ENCODE measurements at places on chromosomes 13 and 19.

DNA sequence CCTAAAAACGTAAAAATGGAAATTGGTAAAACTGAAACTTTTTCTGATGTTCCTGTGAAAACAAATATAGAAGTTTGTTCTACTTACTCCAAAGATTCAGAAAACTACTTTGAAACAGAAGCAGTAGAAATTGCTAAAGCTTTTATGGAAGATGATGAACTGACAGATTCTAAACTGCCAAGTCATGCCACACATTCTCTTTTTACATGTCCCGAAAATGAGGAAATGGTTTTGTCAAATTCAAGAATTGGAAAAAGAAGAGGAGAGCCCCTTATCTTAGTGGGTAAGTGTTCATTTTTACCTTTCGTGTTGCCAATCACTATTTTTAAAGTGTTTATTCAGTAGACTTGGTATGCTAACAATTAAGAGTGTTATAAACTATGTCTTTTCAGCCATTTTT, 25.6 kb downstream of the BRCA2 start:
- no peak for DNase-seq

DNA sequence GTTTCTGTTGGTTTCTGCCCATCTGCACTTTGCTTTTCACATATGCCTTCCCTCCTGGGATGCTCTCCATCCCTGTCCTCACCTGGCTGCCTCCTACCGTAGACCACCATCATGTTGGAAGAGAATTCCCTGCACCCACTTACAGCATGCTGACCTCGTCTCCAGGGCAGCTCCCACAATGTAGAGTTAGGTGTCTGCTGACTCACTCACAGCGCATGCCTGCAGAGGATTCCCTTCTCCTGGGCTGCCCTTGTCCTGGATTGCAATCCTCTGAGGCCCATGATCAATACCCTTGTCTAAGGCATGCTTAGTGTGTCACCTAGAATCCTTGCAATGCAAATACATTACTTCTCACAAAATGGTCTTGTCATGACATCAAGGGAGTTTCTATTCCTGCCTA, 43.6 kb downstream of the STOML3 start:
- DNase-seq = no peak

- no peak for DNase-seq
Observed at GRCh38 chr13:26019251-26019650, 32.6 kb downstream of the SHISA2 start.

DNA sequence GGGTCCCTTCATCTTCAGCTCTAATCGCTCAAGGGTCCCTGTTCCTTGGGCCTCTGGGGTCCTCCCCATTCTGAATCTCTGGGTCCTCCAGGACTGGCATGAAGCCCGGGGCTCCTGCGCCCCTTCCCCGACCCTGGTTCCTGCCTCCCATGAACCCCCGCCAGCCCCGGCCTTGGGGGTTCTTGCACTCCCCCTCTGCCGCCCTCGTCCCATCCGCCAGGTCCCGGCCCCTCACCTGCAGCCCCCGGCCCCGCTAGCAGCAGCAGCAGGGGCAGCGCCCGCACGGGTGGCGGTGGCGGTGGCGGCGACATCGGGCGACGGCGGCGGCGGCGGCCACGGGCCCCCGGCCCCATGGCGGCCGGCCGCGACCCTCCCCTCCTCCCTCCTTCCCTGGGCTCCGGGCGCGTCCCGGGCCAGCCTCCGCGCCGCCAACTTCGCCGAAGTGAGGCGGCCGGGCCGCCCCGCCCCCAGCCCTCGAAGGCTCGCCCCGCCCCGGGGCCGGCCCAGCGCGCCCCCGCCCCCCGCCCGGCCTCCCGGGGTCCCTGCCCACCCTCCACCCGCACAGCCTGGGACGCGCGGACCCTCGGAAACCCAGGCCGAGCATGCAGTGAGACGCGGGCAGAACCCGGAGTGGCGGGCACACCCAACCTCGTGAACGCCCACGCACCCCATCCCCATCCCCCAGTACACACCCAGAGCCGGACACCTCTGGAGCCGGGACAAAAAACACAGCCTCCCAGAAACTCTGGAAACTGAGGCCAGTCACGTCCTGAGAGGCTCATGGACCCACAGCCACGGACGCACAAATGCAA, at the start of gene NOTCH3:
Gene NOTCH3, minus strand, starts transcription at position 443 of the 812 bp plus-strand sequence. Its CDS starts 90 bp downstream, at position 353.
- no peak for DNase-seq

DNA sequence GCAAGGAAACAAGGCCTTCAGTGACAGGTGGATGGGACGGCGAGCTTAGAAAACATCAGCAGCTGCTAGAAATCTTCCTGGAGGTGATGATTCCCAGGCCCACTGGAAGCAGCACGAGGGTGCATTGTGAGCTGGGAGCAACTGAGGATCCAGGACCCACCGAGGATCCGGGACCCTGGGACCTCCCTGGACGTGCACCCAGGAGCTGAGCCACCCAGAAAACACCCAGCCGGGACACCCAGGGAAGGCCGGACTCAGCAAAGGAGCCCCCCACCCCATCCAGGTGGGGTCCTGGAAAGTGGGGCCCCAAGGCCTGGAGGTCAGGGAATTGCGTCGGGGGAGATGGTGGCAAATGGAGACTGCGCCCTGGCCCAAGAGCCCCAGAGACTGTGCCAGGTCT, 22.3 kb upstream of the SPACA7 start:
- DNase-seq = no peak

- no peak for DNase-seq
Observed at GRCh38 chr13:41675306-41675705, 218.0 kb downstream of the RGCC start.

- no peak for DNase-seq
Observed at GRCh38 chr13:39297023-39297422, 258.8 kb downstream of the NHLRC3 start.

All from ascending aorta (tissue), 2 donors.